Activated CD4-positive, alpha-beta memory T cell treated with anti-CD3 and anti-CD28 coated beads, Interleukin-2, amount 10 ng/mL, durations not matched to agents 7 days and 5 days (primary cell): ENCODE measurements at places on chromosomes 12 and 14. TPM values are rescaled to one million over a fixed set of nuclear protein-coding genes. Genes with fewer than 3 reads are reported as not detected.

LPAR5 gene
- 7.8 TPM for total RNA-seq

TMEM233 gene
- total RNA-seq: not detected

SSPN gene
- not detected for total RNA-seq

STYK1 gene
- 0.71 TPM for total RNA-seq

PMCH gene
- 1.4 TPM for total RNA-seq

OASL gene
- total RNA-seq: 104 TPM

PABPN1 gene
- total RNA-seq: 198 TPM

ERP29 gene
- 172 TPM for total RNA-seq

RHEBL1 gene
- total RNA-seq: 14.8 TPM

C12orf54 gene
- total RNA-seq: not detected

KRT73 gene
- total RNA-seq: not detected

ADAM20 gene
- total RNA-seq: 0.13 TPM

SERPINA9 gene
- total RNA-seq: not detected

APOF gene
- total RNA-seq: not detected

GPR132 gene
- total RNA-seq: 51.4 TPM

P2RX2 gene
- not detected for total RNA-seq

TRPV4 gene
- not detected for total RNA-seq

KLRC4 gene
- not detected for total RNA-seq

KNTC1 gene
- 101 TPM for total RNA-seq

JPH4 gene
- not detected for total RNA-seq

PRPH gene
- total RNA-seq: not detected

ABCD2 gene
- 19.6 TPM for total RNA-seq
